Hematopoietic multipotent progenitor cell treated with erythropoietin and hydrocortisone succinate and interleukin-3 and kit ligand, for 17 days (in vitro differentiated cells): ENCODE measurements at places on chromosomes 11 and 22.

DNA sequence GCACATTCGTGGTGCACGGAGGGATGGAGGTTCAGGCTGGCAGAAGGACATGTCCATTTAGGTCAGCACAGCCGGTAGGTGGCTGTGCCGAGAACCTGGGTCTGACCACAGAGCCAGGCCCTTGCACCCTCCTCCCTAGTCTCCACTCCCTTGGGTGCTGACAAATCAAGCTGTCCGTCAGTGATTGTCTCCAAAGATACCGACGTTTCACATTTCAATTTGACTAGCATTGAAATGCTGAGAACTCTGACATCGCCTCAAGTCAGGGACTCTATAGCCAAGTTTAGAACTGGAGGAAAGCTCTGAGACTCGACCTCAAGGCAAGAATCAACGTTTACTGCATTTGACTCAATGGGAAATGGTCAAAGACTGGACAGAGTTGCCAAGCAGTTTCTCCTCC is 1321.1 kb downstream of the TBC1D22A start:
- no peak for DNase-seq

- DNase-seq: no peak
Measured at GRCh38 chr22:46676881-46677280, 56.7 kb downstream of the GRAMD4 start.

GRCh38 chr11:112288021-112288420 is 27.4 kb upstream of the PLET1 start:
- no peak for DNase-seq

DNA sequence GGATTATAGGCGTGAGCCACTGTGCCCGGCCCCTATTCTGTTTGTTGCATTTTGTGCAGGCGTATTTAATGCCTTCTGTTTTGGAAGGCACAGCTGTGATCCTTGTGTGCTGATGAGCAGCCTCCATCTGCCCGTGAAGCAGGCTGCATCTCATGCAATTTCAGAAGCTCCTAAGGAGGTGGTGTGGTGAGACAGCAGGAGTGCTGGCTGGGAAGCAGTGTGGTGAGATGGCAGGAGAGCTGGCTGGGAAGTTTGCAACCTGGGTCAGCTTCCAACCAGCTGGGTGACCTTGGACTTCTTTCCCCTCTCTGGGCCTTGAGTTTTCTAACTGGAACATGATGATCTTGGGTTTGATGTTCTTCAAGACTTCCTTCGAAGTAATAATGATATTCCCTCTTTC is 525.1 kb downstream of the TBC1D22A start:
- no peak for DNase-seq

- DNase-seq: no peak
Measured at GRCh38 chr22:17774206-17774925, at the start of gene BID. TSS of gene BID (minus strand) at chr22:17774469. CDS start at chr22:17750116, 24,353 bp downstream.

- no peak for DNase-seq
Measured at GRCh38 chr11:42249401-42249800, 789.9 kb upstream of the LRRC4C start.

DNA sequence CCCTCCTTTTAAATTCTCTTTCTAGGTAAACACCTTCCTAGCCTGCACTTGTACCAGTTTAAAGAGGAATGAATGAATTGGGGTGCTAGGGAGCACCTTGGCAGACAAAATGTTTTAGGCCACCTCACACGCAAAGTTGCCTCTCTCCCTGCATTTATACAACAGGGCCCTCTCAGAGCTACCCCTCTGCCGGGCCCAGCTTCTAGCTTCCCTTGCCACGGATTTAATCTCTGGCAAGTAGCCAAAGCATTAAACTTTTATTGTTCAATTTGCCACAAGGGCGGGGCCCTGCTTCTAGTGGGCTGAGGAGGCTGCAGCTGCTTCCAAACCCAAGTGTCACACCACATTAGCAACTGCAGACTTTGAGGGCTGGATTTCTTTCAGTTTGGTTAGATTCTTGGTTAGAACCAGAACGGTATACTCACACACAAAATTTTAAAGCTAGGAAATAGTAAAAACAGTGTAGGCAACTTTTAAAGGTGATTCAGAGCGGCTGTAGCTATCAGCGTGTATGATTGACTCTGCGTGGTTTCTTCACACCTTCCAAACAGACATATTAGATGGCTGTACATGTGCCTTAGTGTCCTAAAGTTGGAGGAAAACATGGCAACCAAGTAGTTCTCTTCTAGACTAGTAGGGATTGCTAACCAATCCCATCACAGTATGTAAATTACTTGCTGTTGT is 6.5 kb downstream of the KREMEN1 start:
- no peak for DNase-seq

- DNase-seq: no peak
Measured at GRCh38 chr22:16717699-16718558, 107.3 kb downstream of the XKR3 start.

- DNase-seq: no peak
Measured at GRCh38 chr11:133323354-133323753, 208.9 kb downstream of the OPCML start.

DNA sequence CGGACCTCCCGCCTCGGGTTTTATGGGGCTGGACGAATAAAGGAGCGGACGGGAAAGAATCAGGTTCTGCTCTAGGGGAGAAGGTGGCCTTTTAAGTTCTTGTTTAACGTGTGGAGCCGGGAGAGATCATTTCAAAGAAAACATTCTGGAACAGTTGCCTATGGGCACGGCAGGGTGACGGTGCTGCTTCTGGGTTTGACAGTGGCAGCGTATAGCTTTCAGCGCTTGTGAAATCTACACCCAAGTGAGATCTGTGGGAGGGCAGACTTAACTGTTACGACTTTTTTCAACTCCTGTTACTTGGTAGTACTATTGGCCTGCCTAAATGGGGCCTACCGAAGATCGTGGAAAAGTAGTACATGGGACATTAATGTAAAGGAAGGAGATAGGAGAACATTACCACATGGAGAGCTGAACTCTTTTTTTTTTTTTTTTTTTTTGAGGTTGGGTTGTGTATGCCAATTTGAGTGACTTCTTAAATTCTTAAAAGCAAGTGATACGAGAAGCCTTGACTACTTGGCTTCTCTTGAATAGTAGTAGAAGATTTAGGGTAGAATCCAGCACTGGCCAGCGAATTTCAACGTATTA is 743 bp downstream of the USP47 start:
- DNase-seq: peak; percentile 83

DNA sequence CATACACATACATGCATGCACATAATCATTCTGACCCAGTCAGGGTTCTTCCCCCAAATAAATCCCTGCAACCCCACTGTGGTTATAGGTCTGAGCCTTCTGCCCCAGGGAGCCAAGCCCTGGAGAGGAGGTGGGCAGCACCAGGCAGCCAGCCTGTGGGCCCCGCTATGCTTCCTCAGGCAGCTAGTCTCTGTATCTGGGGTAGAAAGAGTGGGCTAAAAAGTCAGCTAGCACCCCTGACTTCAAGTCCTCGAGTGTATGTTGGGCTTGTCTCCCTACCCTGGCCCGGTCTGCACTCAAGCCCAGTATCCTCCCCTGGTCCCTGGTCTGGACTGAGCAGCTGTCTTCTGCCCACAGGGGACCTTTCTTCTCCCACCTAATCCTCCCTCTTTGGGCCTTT is 28.0 kb downstream of the KCNQ1OT1 start:
- DNase-seq: no peak

DNA sequence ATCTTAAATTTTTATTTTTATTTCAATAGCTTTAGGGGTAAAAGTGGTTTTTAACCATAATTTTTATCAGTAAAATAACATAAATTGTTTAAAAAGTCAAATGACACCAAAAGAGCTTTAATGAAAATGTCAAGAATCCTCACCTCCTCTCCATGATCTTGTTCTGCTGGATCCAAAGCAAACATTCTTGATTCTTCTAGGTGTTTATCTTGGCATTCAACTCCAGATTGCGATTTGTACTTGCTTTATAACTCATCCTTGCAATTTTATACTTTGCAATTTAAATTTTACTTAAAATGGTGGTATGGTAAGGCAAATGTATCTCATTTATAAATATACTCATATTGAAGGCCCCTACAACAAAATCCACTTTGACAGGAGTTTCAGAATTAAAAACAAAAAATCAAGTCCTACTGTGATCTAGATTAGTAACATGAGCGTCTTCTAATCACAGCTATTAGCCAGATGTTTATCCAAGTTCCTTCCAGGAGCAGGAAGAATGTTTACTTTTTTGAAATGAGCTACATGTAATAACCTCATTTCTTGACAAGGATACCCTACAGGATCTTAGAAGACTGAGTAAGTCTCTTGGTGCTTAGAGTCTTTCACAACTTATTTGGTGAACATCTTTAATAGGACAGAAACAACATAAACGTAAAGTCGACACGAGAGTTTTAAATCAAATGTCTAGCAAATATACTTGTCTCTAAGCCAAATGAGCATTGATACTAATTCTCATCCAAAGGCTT is 72.4 kb upstream of the CARD18 start:
- DNase-seq: no peak

GRCh38 chr22:45462034-45462655 is 40.5 kb upstream of the FBLN1 start:
- no peak for DNase-seq

- no peak for DNase-seq
Measured at GRCh38 chr22:23835484-23836144, 3.2 kb downstream of the DERL3 start.

GRCh38 chr11:121610706-121611105 is 157.9 kb upstream of the SORL1-AS1 start:
- no peak for DNase-seq

DNA sequence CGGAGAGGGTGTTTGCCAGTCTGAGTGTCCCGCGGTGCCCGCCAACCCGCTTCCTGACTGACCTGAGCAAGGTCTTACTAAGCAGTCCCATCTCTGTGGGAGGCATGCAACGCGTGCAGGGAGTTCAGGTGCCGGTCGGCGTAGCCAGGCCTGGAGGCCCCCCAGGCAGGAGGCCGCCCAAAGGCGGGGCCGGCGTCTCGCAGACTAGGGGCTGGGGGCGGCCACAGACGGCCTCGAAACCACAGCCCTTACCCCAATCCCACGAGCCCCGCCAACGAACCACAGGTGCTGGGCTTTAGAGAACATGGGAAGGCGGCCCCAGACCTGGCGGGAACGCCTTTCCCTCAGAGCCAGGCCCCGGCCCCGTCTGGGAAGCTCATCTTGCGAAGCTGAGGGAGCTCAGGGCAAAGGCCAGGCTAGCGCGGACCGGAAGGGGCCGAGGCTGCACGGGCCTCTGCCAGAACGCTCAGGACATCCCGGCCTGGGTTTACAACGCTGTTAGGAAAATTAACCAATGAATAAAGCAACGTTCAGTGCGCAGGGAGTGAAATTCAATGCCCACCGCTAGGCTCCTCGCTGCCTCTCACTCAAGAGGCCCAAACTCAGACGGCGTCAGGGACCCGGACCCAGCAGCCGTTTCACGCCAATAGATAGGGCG is 2.1 kb upstream of the MTFP1 start:
- peak; percentile 54 for DNase-seq

DNA sequence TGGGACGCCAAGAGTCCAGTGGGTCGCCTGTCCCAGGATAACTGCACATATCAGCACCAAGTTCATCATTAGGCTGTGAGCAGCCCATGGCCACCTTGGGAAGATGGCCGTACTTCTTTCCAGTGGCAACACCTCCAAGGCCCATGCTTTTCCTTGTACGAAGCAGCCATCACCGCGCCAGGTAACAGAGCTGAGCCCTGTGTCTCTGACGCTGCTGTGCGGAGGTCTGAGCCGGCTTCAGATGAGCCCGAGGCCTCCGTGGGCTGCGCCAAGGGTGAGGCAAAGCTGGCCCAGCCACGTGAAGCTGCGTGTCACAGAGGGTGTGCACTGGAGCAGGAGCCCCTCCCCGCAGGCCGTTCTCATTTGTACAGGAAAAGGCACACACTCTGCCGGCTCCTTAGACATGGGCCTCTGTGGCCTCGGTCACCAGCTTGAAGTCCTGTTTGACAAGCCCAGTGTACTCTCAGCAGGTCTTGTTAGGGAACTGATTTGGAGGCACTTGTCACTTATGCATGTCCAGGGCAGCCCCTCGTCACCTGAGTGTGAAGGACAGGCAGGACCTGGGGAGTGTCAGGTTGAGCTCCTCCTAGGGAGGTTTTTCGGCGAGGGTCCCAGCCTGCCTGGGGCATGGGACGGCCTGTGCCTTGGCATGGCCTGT is 401.5 kb downstream of the TBC1D22A start:
- DNase-seq: no peak

- DNase-seq: no peak
Measured at GRCh38 chr11:116376547-116376946, 396.2 kb downstream of the BUD13 start.

DNA sequence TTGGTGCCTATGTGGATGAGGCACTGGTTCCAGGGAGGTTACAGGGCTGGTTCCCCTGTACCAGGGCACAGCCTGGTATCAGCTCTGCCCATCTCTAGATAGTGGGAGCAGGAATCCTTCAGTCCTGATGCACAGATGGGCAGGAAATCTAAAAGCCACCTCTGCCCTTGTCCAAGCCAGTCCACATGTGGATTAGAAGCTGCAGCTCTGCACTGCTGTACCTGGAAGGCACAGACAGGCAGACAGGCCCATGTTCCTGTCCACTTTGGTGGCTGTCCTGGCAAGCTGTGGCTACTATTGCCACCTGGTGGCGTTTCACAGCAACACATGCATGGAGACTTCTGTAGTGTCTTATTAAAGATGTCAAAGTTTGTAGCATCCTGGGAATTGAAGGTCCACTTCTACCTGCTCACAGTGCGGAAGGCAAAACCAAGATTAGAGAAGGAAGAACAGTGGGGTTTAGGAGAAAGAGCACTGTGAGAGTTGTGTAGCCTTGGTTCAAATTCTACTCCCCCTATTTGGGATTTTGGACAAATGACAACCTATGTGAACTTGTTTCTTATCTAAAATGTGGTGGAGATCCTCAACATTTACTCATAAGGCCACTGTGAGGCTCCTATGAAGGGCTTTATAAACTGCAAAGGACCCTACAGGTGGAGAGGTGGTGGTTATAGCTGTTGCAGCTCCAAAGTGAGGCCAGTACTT is 30.1 kb downstream of the NAV2 start:
- DNase-seq: peak; percentile 19

- no peak for DNase-seq
Measured at GRCh38 chr22:35900483-35901168, 128.0 kb downstream of the RBFOX2 start.

DNA sequence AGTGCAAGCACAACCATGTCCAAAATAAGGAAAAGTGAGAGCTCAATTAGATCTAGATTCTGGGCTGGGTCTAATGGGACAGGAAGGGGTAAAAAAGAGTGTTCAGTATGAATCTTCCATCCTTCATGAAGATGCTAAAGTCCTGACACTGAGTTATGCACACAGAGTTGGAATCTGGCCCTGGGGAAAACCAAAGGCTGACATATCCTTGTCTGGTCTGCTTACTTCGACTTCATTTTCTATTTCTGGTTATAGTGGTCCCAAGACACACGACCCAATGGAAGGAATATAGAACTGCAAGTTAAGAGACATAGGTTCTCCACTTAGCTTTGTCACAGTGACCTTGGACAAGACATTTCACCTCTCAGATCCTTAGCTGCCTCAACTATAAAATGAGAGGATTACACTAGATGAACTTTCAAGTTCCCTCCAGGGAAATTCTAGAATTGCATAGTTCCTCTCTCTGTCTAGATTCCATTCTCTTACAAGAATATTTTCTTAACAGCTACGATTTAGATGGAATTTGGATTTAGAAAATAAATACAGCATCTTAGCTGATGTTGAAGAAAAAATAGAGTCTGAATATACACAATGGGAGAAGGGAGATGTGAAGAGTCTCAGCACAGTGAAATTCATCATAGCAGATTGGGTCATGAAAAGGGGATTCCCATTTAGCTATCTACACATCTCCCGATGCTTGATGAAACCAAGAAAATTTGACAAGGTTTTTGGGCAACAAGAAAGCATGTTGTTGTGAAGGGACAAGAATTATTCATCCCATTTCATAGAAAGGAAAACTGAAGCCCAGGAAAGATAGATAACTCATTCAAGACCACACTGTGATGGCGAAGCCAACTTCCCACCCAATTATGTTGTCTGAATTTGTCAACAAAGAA is 3.3 kb downstream of the BLID start:
- DNase-seq: no peak
